CD4-positive, alpha-beta T cell treated with Interferon gamma for 1 hour (primary cell): ENCODE measurements at places on chromosomes 6 and 20.

DNA sequence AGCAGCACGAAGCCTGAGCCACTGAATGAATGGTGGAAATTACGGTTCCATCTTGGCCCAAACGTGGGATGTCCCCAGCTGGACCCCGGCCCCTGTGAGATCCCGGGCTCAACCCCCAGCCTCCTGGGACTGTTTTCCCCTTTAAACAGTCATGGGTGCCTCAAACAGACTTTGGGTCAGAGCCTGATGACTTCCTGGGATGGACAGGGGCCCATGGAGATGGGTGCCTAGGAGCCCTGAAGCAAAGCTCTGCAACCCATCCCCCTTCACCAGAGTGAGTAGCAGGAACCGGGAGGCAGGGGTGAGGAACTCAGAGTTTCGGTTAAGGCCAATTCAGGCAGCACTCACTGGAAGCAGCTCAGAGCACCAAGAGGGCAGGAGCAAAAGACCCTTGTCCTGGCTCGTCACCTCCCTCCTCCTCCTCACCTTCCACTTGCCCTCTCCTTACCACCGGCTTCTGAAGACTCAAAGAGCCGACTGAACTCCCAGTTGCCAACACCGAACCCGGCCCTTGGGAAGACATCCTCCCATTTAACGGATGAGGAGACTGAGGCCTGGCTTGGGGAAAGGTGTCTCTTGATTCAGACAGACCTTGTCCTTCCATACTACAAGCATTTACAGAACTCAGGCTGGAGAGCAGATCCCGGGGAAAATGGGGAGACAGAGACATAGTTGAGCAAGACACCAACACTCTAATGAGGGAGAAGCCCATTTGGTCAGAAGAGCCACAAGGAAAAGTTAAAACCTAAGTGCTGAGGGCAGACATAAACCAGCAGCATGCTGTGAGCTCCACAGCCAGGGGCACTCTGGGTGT is 14.9 kb upstream of the TLDC2 start:
- DNase-seq = no peak

DNA sequence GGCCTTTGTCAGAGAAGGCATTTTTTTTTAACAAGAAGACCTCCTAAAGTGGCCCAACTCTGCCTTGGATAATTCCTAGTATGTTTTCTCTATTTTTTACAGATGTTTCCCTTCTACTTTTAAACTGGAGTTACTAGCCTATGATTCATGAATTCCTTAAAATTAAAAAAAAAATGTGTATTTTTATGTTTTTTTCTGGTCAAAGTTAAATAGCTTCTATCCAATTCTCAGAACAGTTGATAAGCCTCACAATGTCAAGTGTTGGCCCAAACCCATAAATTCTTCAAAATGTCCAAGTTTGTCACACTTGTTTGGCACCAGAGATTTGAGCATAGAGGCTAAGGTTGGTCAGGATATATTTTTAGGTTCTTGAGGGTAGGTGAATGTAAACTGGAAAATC is 64.0 kb downstream of the JAG1 start:
- no peak for DNase-seq

GRCh38 chr20:47968541-47969310 is 183.4 kb upstream of the SULF2 start:
- DNase-seq = no peak

GRCh38 chr20:36836591-36837269 is 39.2 kb upstream of the TLDC2 start:
- peak; percentile 50 for DNase-seq

- no peak for DNase-seq
Measured at GRCh38 chr20:36268440-36269342, 32.4 kb downstream of the AAR2 start.

DNA sequence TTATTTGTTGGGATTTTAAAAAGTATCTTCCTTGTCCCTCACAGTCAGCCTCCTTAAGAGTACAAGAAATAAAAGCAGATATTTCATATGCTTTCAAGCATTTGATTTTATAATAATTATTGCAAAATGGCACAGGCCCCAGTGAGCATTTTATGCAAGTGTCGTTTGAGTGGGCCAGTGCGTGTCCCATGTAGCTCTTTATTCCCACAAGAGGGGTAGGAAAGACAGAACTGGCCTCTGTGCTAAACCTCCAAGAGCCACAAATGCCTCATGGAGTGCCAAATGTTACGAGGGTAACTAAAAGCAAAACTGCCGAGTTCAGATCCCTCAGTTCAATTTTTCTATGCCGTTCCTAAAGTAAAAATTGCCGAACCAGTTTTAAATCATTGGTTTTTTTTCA is 12.7 kb downstream of the GPLD1 start:
- no peak for DNase-seq

GRCh38 chr20:47674686-47675085 is 110.6 kb downstream of the SULF2 start:
- no peak for DNase-seq

DNA sequence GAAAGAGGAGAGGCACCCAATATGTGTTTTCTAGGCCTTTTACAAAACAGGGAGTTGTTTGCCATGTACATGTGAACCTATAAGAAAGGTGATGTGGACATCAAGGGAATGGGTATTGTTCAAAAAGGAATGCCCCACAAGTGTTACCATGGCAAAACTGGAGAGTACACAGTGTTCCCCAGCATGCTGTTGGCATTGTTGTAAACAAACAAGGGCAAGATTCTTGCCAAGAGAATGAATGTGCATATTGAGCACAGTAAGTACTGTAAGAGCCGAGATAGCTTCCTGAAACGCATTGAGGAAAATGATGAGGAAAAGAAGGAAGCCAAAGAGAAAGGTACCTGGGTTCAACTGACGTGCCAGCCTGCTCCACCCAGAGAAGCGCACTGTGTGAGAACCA is 13.1 kb downstream of the QRSL1 start:
- no peak for DNase-seq

DNA sequence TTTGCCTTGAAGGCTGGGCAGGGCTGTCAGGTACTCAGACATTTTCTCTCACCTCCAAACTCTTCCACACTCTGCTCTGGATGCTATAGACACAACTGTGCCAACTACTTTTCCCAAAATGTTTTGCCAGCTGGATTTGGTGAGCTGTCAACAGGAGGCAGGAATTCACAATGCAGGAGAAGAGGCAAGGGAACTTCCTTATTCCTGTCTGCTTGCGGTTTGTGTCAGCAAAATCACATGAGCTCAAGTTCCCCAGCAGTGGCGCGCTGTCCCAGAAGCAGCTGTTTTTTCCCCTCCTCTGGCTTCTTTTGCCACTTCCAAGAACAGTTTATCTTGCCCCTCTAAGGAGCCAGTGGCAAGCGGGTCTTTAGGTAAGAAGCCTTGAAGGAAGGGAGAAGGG is 608.2 kb downstream of the PRKN start:
- peak; percentile 25 for DNase-seq

DNA sequence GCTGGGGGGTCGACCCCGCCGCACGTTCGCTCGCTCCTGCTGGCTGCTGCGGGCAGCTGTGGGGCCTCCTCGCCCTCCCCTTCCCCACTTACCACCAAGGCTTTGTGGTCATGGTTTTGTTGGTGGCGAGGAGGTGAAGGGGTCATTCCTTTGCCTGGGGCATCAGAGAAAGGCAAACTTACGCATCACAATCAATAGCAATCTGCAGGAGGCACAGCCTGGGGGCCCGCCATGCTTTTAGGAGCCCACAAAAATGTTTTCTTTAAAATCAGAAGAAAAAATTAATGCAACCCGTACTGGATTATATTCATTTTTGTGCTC is 137.0 kb downstream of the IMPG1 start:
- no peak for DNase-seq
